Esophagus squamous epithelium (tissue), 5 donors: ENCODE measurements at places on chromosomes 1 and 21.

DNA sequence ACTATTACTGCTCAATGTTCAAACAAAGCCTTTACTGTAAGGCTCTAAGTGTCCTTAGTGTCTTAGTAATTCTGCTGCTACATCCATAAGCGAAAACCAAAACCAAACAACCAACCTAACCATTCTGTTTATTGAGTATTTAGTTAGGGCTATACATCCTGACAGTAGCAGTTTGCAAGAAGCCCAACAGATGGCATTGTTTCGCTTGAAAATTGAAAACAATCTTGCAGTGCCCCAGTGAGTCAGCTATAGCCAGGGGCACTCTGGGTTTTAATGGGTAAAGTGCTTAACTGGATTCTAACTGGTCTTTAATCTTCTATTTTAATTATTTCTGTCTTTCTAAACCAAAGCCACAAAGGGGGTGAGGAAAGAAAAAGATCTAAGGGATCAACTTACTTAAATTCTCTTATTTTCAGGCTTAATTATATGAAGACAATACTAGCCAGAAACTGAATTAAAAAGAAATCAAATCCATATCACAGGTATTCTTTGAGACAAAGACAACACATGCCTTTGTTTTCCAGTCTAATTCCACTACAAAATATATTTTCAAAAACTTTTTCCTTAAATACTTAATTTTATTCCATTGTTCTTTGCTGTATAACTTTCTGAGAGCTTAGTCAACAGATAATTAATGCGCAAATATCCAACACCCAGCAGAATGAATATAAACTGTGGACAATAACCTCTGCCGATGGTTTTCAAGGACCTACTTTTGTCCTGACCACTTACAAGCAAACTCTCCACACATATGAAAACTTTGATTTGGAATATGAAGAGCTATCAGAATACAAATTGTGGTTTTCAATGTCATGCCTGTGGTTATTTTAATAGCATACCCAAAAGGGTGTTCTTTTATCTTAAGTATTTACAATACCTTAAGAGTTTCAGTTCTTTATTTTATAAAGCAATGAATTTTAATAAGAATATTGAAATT is 15.2 kb downstream of the POGZ start:
- DNase-seq: no peak

DNA sequence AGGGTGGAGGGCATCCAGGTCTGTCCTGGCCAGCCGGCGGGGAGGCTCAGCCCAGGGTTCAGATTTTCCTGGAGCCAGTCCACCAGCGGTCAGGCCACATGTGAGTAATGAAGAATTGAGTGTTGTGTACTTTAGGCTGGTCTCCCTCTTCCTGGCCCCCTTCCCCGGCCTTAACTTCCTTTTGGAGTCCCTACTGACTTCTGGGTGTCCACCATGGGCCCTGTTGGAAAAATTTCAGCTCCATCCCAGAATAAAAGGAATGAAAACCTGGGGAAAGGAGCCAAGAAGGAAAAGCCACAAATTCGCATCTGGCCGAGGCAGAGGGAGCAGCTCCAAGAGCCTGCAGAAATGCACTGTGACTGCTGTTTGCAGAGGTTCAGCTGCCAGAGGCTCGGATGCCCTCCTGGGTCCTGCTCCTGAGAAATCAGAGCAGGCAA is 35.5 kb upstream of the HHAT start:
- no peak for DNase-seq

GRCh38 chr1:191592039-191592438 is 566.2 kb upstream of the RGS18 start:
- DNase-seq: no peak

DNA sequence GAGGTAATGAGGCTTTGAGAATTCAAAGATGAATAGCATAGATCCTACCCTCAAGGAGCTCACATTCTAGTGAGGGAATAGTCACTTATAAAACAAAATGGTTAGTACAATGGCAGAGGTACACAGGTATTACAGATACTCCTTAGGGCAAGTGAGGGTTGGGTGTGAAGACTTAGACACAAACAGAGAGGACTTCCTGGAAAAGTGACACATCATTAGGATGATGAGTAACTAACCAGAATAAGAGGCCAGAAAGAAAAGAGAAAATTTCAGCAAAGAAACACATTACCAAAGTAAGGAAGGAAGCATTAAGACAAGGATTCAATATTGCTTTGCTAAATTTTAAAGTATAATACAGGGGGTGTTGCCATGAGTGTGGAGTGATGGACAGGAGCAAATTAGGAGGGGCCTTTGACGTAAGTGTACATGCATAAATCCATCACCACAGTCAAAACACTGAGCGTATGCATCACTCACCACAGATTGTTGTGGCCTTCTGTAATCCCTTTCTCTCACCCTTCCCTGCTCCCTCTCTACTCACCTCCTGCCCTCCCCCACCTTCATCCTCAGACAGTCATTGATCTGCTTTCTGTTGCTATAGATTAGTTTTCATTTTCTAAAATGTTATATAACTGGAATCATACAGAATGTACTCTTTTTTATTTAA is 7.9 kb downstream of the CD53 start:
- no peak for DNase-seq

DNA sequence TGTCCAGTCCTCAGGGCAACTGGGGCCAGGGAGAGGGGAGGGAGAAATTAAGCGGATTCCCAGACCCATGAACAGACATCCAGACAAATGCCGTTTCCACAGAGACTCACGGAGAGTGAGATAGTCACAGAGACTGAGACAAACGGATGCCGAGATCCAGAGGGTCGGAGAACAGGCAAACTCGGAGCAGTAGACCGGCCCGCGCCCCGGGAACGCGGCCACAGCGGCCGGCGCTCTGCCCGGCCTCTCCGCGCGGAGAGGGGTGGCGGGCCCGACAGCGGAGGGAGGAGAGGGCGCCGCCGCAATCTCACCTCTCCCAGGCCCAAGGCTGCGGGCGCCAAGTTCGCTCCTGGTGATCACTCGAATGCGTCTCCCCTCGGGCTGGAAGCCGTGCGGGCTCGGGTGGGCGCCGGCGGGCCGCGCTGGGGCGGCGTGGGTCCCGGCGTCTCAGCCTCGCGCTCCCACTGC is 831 bp upstream of the FOXD2 start:
- no peak for DNase-seq

DNA sequence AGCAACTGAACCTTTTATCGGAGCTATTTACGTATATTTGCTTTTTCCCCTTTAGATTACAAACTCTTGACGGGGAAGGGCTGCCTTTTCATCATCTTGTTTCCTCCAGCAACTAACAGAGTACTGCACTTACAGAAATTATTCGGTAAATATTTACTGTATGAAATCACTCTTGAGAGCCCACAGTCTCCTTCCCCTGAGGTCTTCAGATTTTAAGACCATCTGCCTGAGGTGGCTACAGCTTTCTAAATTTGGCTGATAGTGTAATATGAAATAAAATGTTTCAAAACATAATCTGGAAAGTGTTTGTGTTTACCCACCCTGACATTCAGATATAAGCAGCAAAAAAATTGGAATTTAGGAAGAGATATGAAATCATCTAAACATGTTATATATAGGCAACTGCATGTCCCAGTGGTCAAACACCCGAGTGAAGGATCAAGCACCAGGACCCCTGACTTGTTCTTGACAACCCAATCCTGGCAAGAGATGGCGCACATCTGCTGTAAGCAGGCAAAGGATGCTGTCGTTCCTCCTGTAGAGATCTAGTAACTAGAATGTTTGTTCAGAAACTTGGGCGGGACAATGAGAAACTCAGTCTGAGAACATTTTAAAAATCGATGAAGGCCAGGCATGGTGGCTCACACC is 60.9 kb downstream of the SIPA1L2 start:
- no peak for DNase-seq
